T follicular helper cell (primary cell): ENCODE measurements at places on chromosomes 7 and 10.

- no peak for DNase-seq
These were observed 86.4 kb downstream of the NKX6-2 start for GRCh38 chr10:132699411-132700155.

- no peak for DNase-seq
These were observed 89.4 kb upstream of the C1QL3 start for GRCh38 chr10:16611037-16611436.

DNA sequence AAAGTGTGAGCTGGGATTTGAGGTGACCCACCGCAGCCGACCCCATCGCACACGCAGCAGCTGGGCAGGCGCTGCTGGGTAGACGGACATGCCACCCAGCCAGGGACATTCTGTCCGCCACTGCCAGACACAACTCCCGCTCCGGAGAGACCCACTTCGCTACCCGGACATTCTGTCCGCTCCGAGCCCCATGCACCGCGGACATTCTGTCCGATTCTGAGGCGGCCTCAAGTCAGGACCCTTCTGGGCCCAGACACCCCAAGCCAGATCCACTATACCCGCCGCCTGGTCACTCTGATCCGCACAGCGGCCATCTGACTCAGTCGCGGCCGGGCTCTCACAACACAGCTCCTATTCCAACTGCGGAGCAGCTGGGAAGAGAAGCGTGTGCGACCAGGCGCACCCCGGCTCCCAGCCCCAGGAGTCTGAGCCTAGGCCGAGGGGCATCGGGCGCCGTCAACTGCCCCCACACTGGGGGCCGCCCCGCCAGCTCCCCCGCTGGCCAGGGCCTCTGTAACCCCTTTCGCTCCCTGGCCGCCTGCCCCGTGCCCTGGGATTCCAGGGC is 763 bp downstream of the PITX3 start:
- no peak for DNase-seq

DNA sequence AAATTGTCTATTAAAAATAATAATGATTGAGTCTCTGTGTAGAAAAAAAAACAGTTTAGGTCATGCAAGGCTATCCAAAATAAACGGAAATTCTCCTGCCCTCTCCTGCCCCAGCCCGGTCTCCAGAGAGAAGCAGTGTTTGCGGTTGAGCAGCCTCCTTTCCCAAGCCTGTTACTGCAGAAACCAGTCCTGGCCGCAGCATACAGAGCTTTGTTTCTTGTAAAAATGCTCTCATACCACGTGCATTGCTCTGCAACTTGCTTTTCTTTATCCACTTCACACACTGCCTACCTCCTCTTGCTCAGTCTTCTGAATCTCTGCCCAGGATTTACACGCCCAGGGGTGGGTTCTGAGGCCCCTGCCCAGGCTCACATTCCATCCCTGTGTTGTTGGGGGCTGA is 34.4 kb upstream of the CUL1 start:
- no peak for DNase-seq

GRCh38 chr10:122630526-122630925 is 69.1 kb downstream of the C10orf120 start:
- no peak for DNase-seq
